ENCODE measurements at places on chromosomes 6 and 20.
A peak's percentile ranks its signal among the peaks of the same experiment; 100 is the strongest.

DNA sequence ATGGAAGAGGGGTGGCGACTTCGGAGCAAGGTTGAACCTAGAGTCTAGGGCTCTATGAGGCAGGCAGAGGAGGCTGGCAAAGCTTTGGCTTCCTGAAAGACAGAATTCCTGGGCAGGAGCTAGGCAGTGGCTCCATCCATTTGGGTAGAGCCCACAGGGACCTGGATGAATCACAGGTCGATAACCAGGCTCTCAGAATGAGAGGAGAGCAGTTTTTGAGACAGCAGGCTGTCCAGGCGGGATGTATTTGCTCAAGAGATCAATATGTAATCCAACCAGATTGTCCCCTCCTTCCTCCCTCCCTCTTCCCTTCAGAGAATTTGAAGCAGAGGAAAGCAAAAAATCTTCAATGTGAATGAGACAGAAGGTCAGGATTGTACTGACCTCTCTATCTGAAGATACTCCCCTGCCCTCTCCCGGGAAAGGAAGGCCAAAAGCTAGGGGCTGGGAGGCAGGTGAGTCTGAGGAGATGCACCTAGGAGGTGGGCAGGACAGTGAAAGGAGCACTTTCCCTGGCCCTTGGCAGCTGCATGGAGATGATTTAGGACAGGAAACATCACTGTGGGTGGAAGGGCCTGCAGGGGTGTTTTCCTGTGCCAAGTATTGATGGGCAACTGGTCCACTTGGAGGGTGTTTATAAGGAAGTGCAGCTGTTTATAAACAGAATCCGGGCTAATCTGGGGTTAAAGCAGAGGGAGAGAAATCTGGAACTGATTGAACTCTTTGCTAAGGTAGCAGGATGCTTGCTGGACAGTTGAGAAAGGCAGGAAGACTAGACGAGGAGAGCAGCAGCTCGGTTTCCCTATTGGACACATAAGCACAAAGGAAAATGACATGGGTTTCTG lies 212.4 kb upstream of the LRFN2 start:
- no peak for DNase-seq

DNA sequence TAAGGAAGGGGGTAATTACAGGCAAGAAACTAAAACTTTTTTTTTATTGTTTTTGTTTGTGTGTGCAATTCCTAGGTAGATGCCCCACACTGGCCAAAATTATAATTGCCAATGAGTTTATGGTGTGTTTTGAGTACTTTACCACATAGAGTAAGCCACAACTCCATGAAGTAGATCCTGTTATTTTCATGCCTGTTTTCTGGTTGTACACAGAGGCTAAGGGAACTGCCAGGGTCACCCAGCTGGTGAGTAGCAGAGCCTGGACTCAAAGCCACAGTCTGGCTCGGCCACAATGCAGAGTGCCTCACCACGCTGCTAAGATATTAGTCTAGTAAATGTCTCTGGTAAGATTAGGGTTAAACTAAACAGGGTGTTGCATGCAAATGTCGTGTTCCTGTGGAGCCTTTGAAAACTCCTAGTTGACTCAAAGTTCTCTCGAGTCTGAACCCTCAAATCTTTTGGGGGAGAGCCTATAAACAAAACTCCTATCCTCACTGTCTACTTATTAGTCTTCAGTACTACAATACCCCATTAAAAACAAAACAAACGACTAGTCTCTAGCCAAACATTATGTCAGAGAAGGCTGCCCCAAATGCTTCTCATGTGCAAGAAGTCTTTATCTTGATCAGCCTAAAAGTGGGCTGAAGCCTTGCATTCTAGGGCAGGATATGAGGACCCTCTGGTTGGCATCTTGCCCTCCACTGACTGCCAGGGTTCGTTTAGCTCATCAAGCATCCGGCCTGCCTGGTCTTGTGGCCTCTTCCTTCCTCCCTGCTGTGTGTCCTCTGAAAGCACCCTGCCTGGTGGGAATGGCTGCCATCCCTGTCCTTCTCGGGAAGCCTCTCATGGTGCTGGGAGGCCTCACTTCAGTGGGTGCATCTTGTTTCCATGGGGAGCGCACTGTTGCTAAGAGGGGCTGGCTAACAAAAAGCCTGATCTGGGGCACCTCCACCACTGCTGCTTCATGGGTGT lies 4.2 kb downstream of the DUSP22 start:
- peak; percentile 72 for DNase-seq

- DNase-seq = no peak
Observed at GRCh38 chr20:51315390-51315789, 227.1 kb downstream of the NFATC2 start.

GRCh38 chr6:150302520-150303176 lies 66.2 kb upstream of the IYD start:
- no peak for DNase-seq

GRCh38 chr6:87606199-87606598 lies 16.3 kb downstream of the ORC3 start:
- no peak for DNase-seq

GRCh38 chr6:97205966-97206365 lies 77.0 kb downstream of the MMS22L start:
- DNase-seq = no peak

GRCh38 chr6:158900663-158901312 lies 81.6 kb upstream of the EZR start:
- DNase-seq = no peak

DNA sequence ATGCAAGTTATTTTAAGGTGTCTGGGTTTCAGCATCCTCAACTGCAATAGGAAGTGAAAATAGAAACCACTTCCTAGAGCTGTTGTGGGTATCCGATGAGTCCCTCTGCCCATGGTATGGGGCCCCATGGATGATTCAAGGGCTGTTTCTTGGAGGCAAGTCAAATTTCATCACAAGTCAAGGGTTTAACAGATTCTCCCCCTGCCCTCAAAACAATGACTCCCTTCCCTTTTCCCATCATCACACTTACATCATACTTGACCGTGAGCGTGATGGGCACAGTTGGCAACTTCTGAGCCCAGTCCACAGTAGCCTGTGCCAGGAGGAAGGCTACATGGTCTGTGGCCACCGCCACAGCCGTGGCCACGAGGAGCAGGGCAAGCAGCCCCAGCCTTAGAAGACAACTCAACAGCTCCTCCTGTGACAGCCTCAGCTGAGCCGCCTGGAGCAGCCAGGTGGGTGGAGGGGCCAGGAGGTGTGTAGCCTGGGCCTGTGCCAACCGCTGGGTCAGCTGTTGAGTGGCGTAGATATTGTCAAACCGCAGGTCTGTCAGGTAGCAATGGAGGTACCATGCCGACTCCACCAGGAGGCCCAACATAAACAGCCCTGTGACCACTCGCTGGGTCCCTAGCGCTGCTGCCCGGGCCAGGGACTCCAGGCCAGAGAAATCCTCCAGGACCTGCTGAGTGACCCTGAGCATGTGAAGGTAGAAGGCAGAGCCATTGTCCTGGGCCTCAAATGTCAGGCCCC lies 5.2 kb downstream of the OCSTAMP start:
- DNase-seq = no peak

- DNase-seq = no peak
Observed at GRCh38 chr6:961407-961960, 268.5 kb upstream of the EXOC2 start.

DNA sequence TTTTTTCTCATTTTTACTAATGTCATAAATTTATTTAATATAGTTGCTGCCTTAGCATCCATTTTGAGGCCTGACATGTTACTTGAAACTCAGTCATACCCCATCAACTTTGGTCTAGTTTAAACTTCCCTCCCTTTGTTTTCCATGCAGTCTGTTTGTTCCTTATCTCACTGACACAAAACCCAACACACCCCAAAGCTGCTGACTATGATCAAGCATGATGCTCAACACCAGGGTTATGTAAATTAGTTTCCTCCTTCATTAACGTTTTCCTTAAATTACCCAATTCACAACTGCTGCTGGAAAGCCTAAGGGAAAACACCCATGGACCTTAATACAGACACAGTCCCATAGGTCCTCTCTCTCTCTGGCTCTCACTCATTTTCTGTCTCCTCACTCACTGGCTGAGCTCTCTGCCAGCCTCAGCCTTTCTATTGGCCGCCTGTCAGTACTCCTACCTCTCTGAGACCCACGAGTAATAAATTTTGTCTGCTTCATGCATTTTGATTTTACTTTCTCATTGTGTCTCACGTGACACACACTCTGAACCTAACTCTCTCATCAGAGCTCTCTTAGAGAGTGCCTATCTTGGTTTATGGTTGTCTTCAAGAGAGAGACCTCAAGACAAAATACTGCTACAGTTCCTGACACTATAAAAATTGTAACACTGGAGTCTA lies 904.5 kb downstream of the C6orf118 start:
- no peak for DNase-seq

DNA sequence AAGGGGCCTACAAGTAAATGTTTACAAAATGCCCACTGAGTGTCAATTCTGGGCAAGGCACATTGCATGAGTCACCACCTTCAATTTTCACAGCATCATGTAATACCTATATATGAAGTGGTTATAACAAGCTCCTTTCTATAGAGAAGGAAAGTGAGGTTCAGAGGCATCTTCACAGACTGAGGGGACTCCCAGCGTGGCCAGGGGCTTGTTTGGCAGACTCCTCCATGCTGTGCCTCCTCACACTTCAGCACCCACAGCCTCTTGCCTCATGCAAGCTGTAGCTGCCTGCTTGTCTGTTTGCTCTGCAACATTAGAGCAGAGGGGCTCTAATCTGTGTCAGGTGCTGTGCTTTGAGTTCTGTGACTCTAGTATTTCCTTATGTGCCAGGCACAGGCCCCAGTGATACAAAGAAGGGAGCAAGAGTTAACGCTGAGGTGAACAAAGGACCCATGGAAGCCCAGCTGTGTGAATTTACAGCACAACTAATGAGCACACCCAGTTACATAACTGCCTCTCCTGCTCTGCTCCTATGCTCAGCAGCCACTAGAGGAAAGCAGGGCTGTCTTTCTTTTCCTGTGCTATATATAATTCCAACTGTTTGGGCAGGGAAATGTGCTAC lies 72.3 kb downstream of the ZHX3 start:
- DNase-seq = no peak

DNA sequence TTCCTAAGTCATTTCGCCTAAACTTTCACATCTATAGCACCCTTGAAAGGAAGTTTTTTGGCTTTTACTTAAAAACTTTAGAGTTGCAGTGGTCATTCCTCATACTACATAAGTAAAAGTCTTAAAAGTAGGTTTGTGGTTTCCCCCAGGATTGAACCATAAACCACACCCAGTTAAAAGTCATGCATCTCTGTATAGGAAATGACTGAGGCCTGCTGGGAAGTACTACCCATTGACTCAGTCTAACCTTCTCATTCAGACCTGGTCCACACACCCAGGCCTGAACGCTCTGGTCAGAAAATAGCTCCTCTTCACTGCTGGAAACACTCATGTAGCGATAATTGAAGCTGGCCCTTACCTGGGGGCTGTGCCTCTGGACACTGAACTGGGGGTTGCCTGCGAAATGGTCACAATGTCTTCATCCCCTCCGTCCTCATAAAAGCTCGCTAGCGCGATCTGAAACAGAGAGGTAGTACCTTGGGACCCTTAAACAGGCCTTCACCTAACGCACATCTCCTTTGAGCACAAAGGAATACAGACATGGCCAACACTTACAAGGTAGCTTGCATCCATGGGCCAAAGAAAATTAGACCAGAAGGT lies 2.6 kb downstream of the NSFL1C start:
- peak; percentile 27 for DNase-seq

GRCh38 chr6:63943826-63944225 lies 308.2 kb downstream of the PHF3 start:
- DNase-seq = no peak

DNA sequence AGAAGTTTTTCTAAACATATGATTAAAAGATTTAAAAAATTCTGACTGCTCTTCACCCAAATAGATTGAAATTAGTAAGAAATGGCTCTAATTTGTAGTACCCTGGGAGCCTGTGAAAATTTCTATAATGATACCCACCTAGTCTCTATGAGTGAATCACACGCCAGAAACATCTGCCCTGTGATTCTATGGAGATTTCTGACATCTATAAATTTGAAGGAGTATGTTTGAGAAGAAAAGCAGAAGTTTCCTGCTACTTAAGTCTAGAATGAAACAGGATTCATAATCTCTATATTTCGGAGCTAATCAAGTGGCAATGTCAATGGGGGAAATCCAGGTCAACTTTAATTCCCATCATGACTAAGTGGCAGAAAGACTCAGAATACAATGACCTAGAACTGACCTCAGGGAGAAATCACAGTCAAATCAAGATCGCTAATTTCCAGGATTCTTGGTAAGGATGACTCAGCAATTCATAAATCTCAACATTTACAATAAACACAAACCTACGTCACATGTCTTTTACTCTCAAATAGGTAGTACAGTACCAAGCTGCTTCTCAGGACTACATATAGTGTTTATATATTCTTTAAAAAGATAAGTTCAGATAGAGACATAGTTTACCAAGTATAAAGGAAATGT lies 186.2 kb upstream of the TNFAIP3 start:
- no peak for DNase-seq

DNA sequence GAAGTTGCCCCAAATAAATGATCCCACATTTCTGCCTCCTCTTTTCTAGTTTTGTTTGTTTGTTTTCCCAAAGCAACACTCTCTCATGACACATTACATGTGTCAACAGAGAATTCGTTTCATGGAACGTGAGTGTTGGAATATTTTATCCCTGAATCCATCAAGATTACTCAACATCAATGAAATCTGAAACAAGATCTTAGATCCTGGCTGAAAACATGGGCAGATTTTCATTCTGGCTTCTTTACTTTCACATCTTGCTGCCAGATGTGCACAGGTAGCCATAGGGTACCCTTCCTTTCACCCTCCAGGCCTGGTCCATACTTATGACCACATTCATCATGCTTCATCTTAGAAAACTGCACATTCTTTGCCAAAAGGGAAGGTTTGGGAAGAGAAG lies 347.0 kb downstream of the DOK5 start:
- no peak for DNase-seq

- no peak for DNase-seq
Observed at GRCh38 chr6:107543088-107543487, 53.2 kb downstream of the SOBP start.

- no peak for DNase-seq
Observed at GRCh38 chr20:35571555-35571954, 29.7 kb downstream of the ERGIC3 start.

GRCh38 chr20:14334306-14334930 lies 3.0 kb downstream of the FLRT3 start:
- no peak for DNase-seq

- DNase-seq = no peak
Observed at GRCh38 chr6:29992807-29993206, 50.5 kb downstream of the HLA-A start.

Measured in suprapubic skin (tissue), 4 donors.